ENCODE measurements at places on chromosomes 5 and 9.

DNA sequence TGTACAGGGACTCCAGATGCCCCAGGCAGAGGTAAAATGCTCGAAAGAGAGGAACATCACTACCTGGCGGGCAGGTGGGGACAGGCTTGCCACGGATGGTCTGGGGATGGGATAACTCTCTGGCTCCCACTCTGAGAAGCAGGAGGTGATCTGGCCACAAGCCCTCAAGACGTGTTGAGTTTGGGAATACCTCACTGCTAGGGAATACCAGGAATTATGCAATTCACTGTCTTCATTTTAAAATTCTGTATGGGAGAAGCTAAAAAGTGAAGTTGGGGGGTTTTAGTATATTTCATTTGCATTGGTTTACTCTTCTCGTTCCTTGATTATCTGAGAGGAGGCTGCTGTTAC is 510.4 kb downstream of the CCDC171 start:
- no peaks in the 10 kb centered on the region for H3K4me1 ChIP-seq
- no peak overlapping the region for H3K4me3 ChIP-seq
- H3K27ac ChIP-seq = no peak overlapping the region
- no peaks in the 10 kb centered on the region for H3K36me3 ChIP-seq
- DNase-seq = no peak

DNA sequence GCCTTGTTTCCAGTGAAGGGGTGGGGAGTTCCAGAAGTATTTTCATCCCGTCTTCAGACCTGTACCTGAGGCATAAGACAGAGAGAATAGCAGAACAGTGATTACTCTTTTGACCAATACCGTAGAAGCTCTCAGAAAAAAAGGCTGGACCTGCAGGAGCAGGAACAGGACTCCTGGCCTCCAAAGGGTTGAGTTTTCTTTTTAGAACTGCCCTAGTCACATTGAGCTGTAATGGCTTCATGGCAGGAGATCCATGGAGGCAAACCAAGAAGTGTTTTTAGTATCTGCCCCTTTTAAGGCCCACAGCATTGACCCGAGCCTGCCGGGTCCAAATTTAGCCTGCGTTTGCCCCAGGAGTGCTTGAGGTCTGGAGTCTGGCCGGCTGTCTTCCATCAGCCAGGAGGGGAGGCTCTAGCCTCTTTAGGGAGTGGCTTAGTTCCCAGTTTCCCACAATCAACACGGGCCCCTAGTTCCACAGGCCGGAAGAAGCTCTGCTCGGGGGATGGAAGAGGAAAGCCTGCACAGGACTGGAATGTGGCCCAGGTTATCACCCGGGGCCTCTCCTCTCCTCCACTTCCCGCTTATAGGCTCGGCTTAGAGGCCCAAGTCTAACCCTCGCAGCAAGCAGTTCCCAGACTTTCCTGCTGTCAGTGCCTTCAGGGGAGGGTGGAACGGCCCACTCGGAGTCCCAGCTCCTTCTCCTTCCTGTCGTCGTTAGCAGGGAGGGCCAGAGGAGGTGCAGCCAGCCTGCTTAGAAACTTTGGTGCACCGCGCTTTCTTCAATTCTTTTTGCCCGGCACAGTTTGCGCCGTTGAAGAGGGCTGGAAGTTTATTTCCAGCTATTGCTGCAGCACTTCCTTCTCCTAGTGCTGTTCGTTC is 80.7 kb downstream of the C9orf152 start:
- DNase-seq = no peak
- H3K4me3 ChIP-seq = no peak overlapping the region
- no peak overlapping the region for H3K27ac ChIP-seq
- H3K27me3 ChIP-seq = 0 out of 3 replicates have a peak, but pooled peaks cover 3% of the 10 kb centered on the region

GRCh38 chr5:172823840-172824362 is 10.2 kb upstream of the ERGIC1 start:
- no peak for DNase-seq
- peaks cover 10% of the 10 kb centered on the region for H3K4me1 ChIP-seq
- H3K36me3 ChIP-seq = no peaks in the 10 kb centered on the region

DNA sequence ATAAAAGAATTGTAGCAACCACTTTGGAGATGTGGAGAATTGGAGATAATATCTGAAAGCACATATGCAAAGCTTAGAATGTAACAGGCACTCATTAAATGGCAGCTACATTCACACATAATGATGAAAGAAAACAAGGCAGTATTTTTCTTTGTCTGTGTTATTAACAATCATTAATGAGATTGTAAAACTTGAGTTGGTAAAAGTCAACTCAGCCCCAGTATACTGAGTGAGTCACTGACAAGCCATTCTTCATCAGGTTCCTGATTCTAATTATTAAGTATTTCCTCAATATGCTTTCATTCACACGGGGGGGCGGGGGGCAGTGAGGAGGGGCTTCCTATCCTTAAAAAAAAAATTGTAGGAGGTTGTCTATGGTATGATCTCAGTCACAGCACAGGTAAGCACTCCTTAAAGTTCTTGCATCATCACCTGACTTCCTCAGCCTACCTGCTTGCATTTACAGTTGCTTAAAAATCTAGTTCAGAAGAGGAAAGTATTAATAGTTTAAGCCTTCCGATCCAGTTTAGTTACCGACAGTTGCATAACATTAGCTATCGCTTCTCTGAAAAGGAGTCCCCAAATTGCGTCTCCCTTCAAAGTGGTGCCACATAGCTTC is 379.8 kb downstream of the EFNA5 start:
- no peak for DNase-seq
- no peaks in the 10 kb centered on the region for H3K36me3 ChIP-seq
- H3K4me3 ChIP-seq = no peak overlapping the region
- H3K27ac ChIP-seq = no peak overlapping the region
- no peaks in the 10 kb centered on the region for H3K4me1 ChIP-seq

DNA sequence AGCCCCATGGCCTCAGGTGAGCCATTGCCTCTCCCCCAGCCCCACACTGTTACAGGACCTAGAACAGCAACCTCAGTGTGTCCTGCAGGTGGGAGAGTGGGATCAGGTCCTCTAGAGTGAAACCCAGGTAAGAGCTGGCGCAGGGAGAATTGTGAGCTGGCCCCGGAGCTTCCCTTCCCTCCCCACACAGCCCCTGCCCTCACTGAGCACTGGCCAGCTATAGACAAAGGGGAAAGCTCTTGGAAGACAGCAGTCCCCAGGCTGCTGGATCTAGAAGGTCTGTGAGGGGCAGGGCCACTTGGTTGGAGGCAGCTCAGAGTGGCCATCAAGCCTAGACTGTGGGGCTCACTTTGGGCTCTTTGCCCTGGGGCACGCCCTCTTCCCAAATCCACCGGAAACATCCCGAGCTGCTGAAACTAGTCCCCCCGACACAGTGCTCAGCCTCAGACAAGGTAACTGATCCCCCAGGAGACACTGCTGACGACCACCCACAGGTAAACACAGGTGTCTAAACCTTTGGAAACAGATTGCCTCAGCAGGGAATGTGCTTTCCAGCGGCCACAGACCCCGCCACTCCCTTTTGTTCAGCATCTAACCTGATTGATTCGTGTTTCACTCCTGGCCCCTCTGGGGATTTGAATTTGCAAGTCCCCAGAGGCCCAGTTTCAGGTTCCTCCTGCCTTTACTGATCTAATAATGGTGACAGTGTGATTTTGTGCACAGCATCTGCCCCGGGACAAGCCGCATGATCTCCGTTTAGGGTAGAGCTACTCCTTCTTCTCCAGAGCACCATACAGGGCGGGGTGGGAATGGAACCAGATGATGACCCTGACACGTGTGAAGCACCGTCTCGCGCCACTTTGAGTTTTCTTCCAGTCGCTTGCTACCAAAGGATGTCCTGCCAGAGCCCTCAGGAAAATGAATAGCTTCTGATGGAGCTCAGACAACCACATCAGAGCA is 42.2 kb upstream of the ADAMTS2 start:
- no peak overlapping the region for H3K4me3 ChIP-seq
- DNase-seq = no peak
- H3K4me1 ChIP-seq = no peaks in the 10 kb centered on the region
- peaks cover 49% of the 10 kb centered on the region for H3K27me3 ChIP-seq
- H3K36me3 ChIP-seq = no peaks in the 10 kb centered on the region
- H3K27ac ChIP-seq = no peak overlapping the region

GRCh38 chr5:88825584-88826315 is 57.2 kb downstream of the MEF2C start:
- H3K27ac ChIP-seq = peak overlapping the region; percentile 69
- H3K4me3 ChIP-seq = no peak overlapping the region
- no peaks in the 10 kb centered on the region for H3K27me3 ChIP-seq
- H3K4me1 ChIP-seq = peaks cover 16% of the 10 kb centered on the region
